Naive thymus-derived CD4-positive, alpha-beta T cell (primary cell): ENCODE measurements at places on chromosomes 6 and 20. TPM values are rescaled to one million over a fixed set of nuclear protein-coding genes. Genes with fewer than 3 reads are reported as not detected.

- H3K27me3 ChIP-seq: no peaks in the 10 kb centered on the region
- no peak overlapping the region for H3K27ac ChIP-seq
These were observed 79.2 kb upstream of the BACH2 start for GRCh38 chr6:90375681-90376439.

DNA sequence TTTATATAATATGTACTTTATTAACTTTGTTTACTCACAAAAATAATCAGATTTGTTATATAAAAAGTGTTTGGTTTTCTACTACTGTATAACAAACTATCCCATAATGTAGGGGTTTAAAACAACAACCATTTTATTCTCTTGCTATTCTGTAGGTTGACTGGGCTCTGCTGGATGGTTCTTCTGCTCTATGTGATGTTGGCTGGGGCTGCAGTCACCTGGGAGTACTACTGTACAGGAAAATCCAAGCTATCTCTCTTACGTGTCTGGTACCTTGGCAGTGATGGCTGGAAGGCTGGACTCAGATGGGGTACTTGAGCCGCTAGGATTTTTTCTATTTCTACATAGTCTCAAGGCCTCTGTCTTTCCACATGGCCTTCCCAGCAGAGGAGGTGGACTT is 44.0 kb upstream of the UBR2 start:
- H3K36me3 ChIP-seq: no peaks in the 10 kb centered on the region
- no peak overlapping the region for H3K27ac ChIP-seq
- H3K27me3 ChIP-seq: no peaks in the 10 kb centered on the region
- H3K4me3 ChIP-seq: no peak overlapping the region
- H3K4me1 ChIP-seq: no peaks in the 10 kb centered on the region

GRCh38 chr6:72425003-72425681 is 196.7 kb upstream of the KCNQ5 start:
- H3K27me3 ChIP-seq: no peaks in the 10 kb centered on the region
- no peaks in the 10 kb centered on the region for H3K36me3 ChIP-seq
- no peak for DNase-seq
- no peak overlapping the region for H3K27ac ChIP-seq

GRCh38 chr20:50496773-50497385 is 13.3 kb upstream of the PTPN1 start:
- no peak overlapping the region for H3K27ac ChIP-seq
- H3K4me1 ChIP-seq: no peaks in the 10 kb centered on the region
- H3K27me3 ChIP-seq: no peaks in the 10 kb centered on the region
- H3K4me3 ChIP-seq: no peak overlapping the region

MYO6 gene
- total RNA-seq: 1.1 TPM

SLC25A27 gene
- total RNA-seq: not detected in 2 replicates
